Bronchial epithelial cell (primary cell): ENCODE measurements at places on chromosomes 5 and 9. TPM values are rescaled to one million over a fixed set of nuclear protein-coding genes. Genes with fewer than 3 reads are reported as not detected.
A peak's percentile ranks its signal among the peaks of the same experiment; 100 is the strongest.

Gene PCDHB12
- 0.13 TPM in 1 of 2 replicates, not detected in the other for total RNA-seq

Gene MYMK
- total RNA-seq = not detected in 2 replicates

Gene CCL19
- not detected in 2 replicates for total RNA-seq

Gene MAMDC2
- 0.26 and 0.53 TPM in 2 replicates for total RNA-seq

Gene FOXI1
- total RNA-seq = not detected in 2 replicates

Gene C1QTNF3
- 0.26 TPM in 2 replicates for total RNA-seq

Gene CCDC171
- total RNA-seq = 1.6 and 2.8 TPM in 2 replicates

Gene TMEFF1
- total RNA-seq = 0.13 and 0.26 TPM in 2 replicates

Gene DRD1
- not detected in 2 replicates for total RNA-seq

Gene HSD17B3
- 0.53 and 1.2 TPM in 2 replicates for total RNA-seq

Gene NXNL2
- 0.26 TPM in 1 of 2 replicates, not detected in the other for total RNA-seq

Gene ST8SIA4
- under 0.01 TPM in 2 replicates for total RNA-seq

Gene FAM169A
- total RNA-seq = 12.1 and 21.5 TPM in 2 replicates

GRCh38 chr5:67192719-67193438 lies 3.7 kb downstream of the CD180 start:
- DNase-seq = no peak

DNA sequence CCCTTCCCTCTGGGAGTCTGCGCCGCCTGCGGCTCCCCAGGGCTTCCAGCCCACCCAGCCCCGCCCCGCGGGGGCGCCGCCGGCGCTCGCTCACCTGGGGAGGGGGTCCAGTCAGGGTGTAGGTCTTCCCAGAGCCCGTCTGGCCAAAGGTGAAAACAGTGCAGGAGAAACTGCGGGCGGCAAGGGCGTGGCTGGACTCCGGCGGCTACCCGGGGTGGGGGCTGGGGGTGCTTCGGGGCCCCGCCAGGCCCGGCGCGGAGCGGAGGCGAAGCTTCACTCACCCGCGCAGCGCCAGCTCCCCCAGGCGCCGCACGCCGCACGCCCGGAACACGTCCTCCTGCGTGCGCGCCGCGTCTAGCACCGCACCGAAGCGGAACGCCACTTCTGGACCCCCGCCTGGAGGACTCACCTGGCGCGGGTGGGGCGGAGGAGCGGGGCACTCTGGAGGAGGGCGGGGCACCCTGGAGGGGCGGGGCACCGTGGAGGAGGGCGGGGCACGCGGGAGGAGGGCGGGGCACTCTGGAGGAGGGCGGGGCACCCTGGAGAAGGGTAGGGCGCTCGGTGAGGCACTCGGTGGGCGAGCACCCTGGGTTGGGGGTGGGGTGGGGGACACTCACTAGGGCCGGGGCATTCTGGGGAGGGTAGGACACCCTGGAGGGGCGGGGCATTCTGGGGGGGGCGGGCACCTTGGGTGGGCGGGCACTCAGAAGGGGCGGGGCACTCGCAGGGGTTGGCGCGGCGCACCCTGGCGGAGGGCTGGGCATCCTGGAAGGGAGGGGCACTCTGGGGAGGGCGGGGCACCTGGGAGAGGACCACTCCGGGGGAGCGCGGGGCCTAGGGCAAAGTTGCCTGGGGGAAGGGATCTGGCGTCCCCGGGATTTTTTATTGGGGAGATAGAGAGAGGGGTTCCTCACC lies 814 bp downstream of the KIF12 start:
- no peak for DNase-seq

GRCh38 chr5:61275841-61276240 lies 56.2 kb upstream of the ZSWIM6 start:
- DNase-seq = peak; percentile 75

DNA sequence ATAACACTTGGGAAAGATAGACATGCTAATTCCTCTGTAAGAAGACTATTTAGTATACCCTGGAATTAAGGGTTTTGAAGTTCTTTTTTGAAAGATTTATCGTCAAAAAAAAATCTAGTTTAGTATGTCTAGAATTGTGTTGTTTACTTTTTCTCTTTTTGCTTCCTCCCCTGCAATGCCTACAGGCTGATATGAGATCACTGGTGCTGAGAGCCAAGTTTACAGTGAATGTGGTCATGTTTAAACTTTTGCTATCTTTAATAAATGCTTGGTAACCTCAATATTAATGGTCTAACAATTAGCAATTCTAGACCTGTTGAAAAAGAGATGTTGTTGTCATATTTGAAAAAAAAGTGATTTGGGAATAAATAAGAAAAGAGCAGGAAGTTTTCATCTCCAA lies 86.1 kb downstream of the CWC27 start:
- peak; percentile 25 for DNase-seq

GRCh38 chr9:115373710-115374045 lies 255.7 kb upstream of the TNC start:
- no peak for DNase-seq

- DNase-seq = no peak
These were observed 28.7 kb downstream of the PTTG1 start for GRCh38 chr5:160450164-160450932.

DNA sequence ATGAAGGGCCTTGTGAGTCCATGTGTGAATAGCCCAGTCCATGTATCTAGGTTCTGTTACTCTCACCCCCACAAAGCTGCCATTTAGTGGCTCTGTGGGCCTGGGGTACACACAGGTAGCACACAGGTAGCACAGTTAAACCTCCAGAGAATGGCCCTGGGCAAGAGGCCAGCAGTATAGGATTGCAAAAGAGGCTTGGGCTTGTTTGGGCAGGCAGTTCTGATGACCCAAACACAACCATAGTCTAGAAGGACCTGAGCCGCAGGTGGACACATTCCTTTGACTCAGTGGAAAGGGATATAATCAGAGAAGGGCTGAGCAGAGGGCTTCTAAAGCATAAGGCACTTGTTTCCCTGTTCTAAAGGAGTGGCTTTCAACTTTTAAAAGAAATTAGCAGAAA lies 326.8 kb upstream of the SGCD start:
- DNase-seq = no peak

DNA sequence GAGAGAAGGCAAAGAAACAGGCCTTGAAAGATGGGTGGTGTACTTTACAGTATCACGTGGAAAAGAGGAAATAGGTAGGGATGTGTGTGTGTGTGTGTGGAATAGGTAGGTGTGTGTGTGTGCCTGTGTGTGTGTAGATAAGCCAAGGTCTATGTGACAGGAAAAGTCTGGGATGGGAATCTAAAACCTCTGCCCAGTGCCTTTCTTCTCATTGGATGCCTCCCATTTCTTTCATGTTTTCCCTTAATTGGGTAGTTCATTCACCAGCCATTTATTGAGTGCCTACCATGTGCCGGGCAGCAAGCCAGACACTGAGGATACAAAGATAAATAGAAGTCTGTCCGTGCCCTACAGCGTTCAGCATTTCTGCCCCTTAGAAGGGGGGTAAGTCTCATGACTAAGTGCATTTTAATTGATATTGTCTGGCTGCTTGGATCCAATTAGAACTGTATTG lies 1.0 kb downstream of the URM1 start:
- peak; percentile 45 for DNase-seq

- no peak for DNase-seq
These were observed 32.0 kb downstream of the UNC13B start for GRCh38 chr9:35193762-35194161.

- peak; percentile 31 for DNase-seq
These were observed 15.2 kb upstream of the AFAP1L1 start for GRCh38 chr5:149256451-149256850.

DNA sequence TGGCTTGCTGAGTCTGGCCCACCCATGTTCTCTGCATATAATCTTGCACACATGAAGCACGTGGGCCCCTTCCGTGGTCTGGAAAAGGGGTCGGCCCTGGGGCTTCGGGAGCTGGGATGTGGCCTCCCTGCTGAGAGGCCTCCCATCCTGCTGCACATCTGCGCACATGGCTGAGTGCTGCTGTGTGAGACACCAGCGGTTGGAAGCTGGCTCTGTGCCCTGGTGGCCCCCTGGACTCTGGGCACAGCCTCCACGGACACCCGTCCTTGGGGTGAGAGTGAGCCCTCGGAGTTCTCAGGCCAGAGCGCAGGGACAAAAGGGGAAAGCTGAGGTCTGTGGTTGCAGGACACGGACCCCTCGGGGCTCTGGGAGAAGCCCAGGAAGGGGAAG lies 115.8 kb downstream of the RXRA start:
- DNase-seq = no peak

GRCh38 chr5:54757541-54757940 lies 227.9 kb downstream of the ESM1 start:
- DNase-seq = no peak

GRCh38 chr5:87156631-87157030 lies 111.1 kb upstream of the RASA1 start:
- peak; percentile 66 for DNase-seq

GRCh38 chr9:16624744-16625117 lies 245.7 kb downstream of the BNC2 start:
- no peak for DNase-seq

- DNase-seq = peak; percentile 60
These were observed 15.1 kb downstream of the GPSM1 start for GRCh38 chr9:136342181-136343120.

GRCh38 chr5:179118756-179119414 lies 58.7 kb downstream of the ZNF354C start:
- no peak for DNase-seq

DNA sequence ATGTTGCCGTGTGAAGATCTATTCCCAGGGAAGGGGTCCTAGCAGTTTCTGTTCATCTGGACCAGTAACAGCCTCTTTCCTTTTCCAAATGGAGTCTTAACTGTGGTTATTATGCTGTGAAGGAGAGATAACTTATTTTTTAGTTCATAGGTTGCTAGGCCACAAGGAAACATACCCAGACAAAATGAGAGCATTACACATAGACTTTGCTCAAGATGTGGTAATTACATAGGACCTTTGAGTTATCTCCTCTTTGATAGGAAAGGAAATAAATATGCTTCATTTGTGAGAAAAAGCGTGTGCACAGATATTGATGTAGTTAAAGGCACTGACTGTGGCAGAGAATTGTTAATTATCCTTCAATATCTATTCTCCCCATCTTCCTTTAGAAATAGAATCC lies 52.5 kb upstream of the SNX2 start:
- DNase-seq = no peak

- no peak for DNase-seq
These were observed 294.0 kb downstream of the SEC61B start for GRCh38 chr9:99515895-99516656.

- peak; percentile 21 for DNase-seq
These were observed 595.9 kb downstream of the DNAH5 start for GRCh38 chr5:13348568-13348967.

DNA sequence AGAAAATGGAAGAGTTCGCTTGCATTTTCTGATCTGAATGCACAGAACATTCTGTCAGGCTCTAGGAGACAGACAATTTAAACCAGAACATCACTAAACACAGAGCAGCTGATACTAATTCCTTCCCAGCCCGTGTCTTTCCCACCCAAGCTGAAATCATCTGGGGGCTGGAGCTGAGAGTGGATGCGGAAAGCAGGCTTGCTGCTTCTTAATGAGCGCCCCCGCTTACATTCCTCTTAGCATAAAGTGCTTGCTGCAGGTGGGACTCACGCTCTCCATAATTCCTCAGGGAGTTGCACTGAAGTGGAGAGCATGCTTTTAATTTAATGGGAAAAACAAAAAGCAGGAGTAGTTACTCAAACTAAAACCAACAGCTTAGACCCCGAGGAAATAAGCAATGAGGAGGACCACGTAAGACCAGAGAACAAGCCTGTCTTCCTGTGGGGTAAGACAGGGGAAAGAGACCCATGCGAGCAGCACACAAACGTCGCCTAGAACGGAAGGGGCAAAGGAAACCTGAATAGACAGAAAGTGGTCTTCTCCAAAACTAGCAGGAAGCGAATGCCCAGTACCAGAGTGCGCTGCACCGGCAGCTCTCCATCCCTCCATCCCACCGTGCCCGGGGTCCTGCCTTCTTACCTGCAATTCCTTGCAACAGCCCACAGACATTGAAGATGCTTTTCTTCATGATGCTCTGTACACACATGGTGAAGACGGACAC lies 139.3 kb downstream of the LHFPL2 start:
- no peak for DNase-seq

DNA sequence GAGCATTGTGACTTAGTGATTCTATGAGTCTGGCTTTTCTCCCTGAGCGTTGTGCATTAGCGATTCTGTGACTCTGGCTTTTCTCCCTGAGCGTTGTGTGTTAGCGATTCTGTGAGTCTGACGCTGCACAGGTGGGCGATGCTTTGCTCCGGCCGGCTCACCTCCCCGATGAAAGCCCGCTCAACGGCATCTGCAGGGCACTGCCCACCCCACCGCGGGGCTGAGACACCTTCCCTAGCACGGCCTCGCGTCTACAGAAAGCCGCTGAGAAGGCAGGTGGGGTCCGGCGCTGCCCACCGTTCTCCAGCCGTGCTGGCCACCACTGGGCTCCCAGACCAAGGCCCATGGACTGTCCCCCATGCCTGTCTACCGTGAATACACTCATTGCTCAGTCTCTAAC lies 12.8 kb upstream of the SLC9A3 start:
- DNase-seq = no peak

DNA sequence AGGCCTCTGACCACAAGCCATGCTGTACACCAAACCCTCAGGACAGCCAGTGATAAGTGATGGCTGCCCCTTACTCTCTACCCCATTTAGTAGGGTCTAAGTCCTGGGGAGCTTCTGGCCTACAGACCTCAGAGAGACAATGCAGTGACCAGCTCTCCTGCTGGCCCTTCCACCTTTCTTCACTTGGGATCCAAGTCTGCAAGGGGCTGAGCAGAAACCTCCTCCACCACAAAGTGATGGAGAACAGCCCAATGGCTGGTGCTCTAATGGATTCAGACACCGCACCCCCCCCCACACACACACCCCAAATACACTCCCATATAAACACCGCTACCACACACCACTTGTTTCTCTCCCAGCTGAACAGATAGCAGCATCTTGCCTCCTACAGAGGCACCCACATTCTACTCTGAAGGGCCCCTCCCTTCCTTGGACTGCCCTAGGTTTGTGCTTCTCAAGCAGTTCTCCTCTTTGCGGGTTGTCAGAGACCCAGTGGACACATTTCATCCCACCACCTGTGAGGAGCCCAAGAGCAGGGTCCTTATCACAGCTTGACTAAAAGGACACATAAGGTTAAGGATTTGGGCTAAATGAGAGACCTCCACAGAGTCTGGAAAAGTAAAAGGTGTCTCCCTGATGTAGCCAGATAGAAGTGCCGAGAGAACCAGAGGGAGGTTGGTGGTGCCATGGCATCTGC lies 1.3 kb upstream of the PDLIM4 start:
- no peak for DNase-seq

- no peak for DNase-seq
These were observed 71.0 kb downstream of the WNK2 start for GRCh38 chr9:93254806-93255493.

- DNase-seq = peak; percentile 26
These were observed at the start of gene PCDHA12 for GRCh38 chr5:140875085-140876065. Gene PCDHA12, plus strand, starts transcription at chr5:140875308. Its CDS starts 165 bp downstream, at chr5:140875473.
